Fibroblast of skin of back (primary cell): ENCODE measurements at places on chromosomes 2 and 18.

DNA sequence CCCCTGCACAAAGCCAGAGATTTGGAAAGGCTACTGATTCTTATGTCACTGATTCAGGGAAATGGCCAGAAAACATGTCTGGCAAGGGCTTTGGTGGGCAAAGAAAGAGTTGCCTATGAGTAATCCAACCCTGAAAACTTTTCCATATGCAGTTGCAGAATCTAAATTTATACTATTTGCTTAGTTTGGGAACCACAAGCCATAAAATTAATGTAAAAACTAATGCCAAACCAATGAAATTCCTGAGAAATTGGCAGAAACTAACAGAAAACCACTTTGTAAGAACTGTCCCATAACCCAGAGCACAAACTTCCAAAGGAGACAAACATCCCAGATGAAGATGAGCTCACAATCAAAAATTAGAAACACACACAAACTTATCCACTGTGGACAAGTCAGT lies 48.8 kb downstream of the TCF4 start:
- peak; percentile 12 for DNase-seq

DNA sequence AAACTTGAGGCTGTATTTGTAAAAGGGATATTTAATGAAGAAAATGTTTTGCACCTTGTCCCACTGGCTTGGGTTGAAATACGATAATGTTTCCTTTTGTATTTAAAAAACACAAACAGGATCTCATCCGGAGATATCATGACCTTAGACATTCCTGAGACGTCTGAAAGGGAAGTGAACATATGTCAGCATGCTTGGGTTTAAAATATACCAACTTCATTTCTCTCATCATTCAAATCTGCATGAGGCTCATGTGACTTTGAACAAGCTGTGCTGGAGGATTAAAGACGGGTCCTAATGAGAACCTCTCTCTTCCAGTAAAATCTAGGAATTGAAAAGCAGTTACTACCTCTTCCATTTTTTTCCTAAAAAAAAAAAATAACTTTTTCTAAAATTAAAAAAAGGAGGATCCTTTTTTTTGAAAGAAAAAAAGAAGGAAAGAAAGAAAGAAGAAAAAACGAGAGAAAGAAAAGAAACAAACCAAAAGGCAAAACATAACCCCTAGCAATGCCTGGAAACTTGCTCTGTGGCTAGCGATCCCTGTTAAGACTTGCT lies 106.8 kb upstream of the ZFP36L2 start:
- peak; percentile 17 for DNase-seq

DNA sequence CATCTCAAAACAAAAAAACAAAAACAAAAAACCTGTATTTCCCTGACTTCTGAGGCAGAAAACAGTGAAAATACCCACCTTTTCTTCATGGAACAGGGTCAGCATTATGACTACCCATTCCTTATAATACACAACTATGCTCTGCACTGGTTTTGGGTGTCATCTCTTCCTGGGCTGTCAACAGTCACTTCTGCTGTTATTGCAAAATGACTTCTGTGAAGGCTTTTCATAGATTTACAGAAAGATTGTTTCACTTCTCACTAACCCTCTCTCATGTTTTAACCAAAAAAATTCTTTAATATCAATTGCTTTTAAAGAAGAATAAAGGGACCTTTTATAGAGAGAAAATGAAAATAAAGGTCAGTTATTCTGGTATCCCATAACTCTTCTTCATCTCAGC lies 26.5 kb upstream of the PIK3C3 start:
- no peak for DNase-seq

DNA sequence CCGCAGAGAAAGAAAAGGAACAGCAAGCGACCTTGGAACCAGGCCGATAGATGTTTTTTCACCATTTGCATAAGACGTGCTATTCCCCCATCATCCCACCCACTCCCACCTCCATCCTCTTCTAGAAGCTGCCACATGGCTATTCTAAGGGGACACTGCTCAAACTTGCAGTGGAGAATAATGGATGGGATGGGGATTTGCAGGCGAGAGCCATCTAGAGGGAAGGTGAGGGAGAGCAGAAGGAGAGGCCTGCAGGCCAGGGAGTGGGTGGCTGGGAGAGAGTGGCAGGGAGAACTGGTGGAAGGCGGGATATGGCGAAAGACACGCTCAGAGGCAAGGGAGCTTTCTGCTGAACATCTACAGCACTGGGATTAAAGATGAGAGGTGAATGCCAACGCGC lies 84.9 kb downstream of the MAPK4 start:
- no peak for DNase-seq

- no peak for DNase-seq
These were observed 34.3 kb downstream of the MAL start for GRCh38 chr2:95059656-95060370.

DNA sequence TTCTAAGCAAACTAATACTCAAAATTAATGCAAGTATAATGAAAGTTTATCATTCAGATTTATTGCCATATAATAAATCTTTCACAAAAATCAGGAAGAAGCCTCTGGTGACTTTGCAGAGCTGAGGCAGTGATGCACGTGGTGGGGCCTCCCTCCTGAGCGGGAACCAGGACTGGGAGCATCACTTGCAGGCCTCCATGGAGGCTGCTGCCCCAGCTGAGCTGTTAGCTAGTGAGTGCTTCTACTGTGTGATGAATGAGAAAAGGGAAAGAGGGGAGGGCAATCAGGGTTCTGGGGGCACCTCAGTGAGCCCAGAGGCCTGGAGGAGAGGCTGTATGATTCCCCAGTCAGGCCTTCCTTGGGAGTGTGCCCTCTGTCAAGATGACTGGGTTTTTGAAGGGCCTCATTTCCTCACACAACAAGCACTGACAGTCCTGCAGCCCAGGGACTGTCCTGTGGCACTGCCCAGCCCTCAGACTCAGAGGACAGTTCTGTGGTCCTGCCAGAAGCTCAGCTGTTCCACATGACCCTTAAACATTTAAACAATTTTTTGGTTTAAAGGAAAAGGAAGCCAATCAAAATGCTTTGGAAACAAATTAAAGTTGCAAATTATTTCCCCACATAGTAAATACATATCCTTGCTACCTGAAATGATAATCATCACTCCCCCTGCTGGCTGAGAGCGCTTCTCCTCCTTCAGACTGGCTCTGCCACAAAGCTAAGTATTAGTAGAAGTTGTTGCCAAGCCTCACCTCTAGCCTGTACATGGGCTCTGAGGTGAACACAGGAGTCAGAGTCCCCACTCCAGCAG lies 90.9 kb upstream of the SMAD7 start:
- DNase-seq = peak; percentile 57

- no peak for DNase-seq
These were observed 130.9 kb upstream of the ASB18 start for GRCh38 chr2:236395067-236395466.

DNA sequence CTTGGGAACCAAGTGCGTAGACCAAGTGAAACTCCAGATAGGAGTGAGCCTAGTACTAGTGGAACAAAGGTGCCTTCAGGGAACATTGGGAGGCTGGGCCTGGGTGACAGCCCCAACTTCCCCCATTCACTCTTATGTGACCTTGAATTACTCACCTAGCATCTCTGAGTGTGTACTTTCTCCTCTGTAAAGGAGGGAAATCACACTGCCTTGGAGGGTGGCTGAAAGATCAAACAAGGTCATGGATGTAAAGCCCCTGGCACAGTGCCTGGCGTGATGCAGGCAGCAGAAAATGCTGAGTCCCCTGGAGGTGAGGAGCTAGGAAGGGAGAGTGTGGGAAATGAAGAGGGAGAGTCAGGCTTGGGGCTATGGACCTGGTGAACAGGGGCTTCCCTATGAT lies 45.9 kb downstream of the MARCO start:
- no peak for DNase-seq

- DNase-seq = peak; percentile 47
These were observed 60.4 kb downstream of the WDSUB1 start for GRCh38 chr2:159226059-159226461.

GRCh38 chr2:224946895-224947294 lies 95.4 kb downstream of the DOCK10 start:
- DNase-seq = peak; percentile 82

GRCh38 chr2:23220513-23221094 lies 164.4 kb upstream of the KLHL29 start:
- no peak for DNase-seq

DNA sequence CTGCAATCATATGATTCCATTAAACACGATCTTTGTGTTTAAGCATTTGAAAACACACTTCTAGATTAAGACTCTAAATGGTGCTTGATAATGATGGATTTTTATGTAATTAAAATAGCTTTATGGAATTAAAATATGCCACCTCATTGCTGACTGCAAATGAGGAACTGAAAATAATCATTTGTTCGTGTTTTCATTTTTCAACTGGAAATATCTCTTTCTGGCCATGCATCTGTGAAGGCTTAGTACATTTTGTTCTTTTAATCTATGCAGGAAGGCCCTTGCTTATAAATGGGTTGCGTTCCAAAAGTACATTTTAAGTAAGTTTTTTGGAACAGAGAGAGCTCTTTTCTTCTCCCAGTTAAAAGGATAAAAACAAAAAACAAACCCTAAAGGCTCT lies 125.5 kb downstream of the MC4R start:
- no peak for DNase-seq

GRCh38 chr2:168203762-168204693 lies 43.4 kb downstream of the STK39 start:
- no peak for DNase-seq

- no peak for DNase-seq
These were observed 101.1 kb downstream of the LDLRAD4 start for GRCh38 chr18:13319629-13320028.

DNA sequence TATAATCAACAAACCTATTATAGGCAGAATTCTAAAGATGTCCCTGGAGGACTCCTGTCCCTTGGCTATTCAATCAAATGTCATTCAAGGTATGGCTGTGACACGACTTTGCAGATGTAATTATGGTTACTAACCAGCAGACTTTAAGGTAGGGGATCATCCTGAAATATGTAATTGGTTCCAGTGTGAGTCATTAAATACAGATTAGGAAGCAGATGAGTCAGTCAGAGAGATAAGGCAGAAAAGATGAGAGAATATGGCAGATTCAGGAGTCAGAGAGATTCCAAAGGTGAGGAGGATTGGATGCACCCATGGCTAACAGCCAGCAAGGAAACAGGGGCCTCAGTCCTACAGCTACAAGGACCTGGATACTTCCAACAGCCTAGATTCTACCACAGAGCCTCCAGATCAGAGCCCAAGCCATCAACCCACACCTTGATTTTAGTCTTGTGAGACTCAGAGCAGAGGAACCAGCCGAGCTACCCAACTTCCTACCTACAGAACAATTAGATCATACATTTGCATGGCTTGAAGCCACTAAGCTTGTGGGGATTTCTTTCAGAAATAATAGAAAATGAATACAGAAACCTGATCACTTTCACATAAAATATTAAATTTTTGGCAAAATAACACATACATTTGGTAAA lies 11.2 kb upstream of the PROM2 start:
- no peak for DNase-seq

GRCh38 chr2:83240611-83241010 lies 1218.5 kb downstream of the SUCLG1 start:
- no peak for DNase-seq
